Right ventricle myocardium superior (tissue), 1 donor: ENCODE measurements at places on chromosomes 13 and 19.

DNA sequence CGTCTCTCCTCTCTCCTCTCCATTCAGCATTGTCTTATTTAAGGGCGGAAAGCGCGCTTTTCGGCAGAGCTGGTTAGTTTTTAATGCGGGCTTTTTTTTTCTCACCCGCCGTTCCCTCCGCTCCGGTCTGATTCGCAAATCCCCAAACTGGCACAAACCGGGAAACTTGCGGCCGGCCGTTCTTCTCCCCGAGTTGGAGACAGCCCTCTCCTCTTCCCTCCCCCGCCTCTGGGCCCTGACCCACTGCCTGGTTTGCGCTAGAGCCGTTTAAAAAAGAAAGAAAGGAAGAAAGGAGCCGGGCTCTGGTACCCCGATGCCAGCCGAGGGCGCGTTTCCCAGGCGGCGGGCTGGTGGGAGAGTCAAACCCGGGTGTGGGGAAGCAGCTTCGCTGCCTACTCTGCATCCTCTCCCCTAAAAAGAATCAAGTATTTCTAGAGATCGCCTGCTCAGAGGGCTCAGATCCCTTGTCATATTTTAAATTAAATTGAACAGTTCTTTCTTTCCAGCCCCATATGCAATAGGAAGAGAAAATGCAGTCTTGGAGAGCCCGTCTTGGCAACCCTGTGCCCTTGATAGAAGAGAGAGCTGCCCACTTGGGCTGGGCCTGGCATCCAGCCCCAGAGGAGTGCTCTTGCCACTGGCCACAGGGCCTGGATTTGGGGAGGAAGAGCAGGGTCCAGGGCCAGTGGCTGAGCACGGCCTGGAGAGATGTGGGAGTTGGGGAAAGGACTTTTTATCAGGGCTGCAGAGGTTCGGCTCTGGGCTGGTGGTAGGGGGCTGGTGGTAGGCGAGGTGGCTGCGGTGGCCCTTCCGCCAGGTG is 19.0 kb downstream of the NFIX start:
- DNase-seq: no peak

DNA sequence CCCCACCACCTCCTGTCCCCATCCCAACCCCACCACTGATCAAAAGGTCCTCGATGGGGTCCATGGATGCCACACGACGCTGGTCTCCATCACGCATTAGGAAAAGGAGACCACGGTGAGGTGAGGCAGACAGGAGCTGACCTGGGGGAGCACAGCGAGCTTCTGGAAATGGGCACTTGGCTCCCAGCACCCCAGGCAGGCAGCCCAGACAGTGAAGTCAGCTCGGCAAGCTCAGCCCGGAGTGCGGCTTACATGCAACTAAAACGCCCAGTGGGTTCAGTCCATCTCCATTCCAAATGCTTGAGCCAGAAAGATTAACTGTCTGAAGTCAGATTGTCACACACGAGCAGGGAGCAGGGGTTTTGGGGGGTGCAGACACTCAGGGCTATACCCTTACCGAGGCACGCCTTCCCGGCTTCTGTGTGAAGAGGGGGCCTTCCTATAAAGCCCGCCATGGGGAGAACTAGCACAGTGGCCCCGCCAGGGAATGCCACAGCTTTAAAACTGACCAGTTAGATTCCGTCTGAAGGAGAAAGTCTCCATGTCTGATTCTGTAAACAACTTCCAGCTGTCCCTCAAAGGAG is 79.4 kb downstream of the SPACA7 start:
- DNase-seq: no peak

DNA sequence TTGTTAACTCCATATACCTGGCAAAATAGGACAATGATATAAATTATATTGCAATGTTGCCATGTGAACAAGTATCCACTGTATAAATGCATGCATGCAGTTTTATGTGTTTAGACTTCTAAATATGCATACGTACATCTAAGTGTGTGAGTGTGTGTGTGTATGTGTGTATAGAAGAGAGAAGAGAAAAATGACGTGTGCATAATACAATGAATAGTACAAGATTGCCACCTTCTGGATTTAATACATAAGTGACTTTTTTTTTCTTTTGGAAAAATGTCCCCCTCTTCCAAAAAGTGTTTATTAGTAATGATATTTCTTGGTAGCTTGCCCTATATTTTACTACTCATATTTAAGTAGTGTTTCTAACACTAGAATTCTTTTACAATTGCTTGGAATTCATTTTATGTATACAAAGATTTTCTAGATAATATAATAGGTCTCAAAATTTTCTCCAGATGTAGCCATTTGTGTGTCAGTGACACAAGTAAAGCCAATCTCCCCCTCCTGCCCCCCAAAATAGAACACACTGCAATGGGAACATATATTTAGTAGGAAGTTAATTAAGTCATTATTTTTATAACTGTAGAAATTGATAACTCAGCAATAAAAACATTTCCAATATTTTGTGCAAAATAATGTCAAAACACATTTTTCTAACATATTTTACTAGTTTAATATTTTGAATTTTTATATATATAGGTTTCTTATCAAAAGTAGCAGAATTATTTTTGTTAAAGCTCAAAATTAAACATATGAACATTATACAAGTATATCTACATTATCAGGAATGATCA is 783.3 kb upstream of the ATXN8OS start:
- no peak for DNase-seq

GRCh38 chr19:4516939-4517300 is 1.4 kb downstream of the PLIN4 start:
- no peak for DNase-seq

- peak; percentile 83 for DNase-seq
These were observed 41.9 kb downstream of the ADPRHL1 start for GRCh38 chr13:113411216-113412023.

- DNase-seq: no peak
These were observed 6.8 kb downstream of the SLC7A9 start for GRCh38 chr19:32862741-32863140.

GRCh38 chr13:42328672-42329071 is 56.7 kb downstream of the AKAP11 start:
- DNase-seq: no peak

DNA sequence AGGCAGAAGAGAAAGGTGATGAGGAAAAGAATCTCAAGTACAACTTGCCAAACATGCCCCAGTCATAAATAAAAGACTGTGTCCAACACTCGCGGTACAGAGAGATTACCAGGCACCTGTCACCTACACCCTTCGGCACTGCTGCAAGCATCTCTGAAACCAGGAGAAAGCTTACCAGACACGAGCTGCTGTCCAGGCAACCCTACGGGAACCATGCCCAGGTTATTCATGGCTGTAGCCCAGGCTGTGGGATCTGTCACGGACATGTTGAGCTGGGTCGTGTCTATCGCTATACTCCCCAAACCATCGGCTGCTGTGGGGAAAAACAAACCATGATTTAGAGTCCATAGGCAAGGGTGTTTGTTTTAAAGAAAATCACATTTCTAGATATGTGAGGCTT is 375.0 kb downstream of the ENOX1 start:
- DNase-seq: peak; percentile 59

GRCh38 chr19:17981611-17982010 is 14.7 kb downstream of the KCNN1 start:
- no peak for DNase-seq

DNA sequence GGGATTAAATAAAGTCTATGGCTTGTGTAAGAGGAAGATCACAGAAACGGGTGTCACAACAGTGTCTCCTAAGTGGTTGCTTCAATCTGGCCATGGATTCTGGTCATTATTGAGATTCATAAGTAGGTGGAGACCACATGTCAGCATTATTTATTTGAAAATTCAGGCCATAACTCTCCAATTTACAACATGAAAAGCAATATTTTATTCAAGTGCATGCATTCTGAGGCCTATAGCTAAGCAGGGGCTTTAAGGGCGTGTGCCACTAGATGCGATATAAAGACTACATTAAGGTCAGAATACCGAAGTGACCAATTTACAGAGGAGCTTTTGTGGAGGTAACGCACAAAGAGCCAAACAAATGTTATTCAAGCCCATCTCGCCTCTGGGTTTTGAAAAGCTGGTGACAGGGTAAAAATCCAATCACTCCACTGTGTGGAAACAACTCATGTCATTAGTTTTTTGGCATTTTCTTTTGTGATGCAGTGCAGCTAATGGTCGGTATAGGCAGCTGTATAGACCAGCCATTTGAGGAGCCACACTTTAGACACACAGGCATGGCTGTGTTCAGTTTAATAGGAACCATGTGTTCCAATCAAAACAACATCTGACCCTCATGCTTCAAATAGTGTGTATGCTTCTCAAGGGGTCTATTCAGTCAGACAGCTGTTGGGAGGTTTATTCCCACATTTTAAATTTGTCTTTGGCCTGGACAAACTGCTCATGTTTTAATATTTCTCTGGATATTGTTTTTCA is 123.7 kb downstream of the KL start:
- DNase-seq: no peak
